ENCODE measurements at places on chromosomes 3 and 15.

- no peak for DNase-seq
These were observed 2.3 kb downstream of the PPCDC start for GRCh38 chr15:75025548-75026260.

DNA sequence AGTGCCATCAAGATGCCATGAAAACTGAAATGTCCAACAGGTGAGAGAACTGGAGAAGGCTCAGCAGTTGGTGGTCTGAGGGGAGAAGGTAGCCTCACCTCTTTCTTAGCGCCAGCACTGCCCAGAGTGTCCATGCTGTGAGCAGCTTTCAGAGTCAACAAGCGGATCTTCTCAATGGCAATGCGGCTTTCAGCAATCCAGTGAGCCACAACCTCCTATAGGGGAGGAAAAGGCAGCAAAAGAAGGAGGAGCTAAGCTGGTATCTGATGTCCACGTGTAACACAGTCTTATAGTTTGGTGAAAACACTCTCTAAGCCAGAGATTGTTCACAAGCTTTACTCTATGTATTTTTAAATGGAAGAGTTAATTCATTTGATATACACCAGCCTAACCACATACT is 36.1 kb upstream of the ACKR4 start:
- DNase-seq, result no peak

GRCh38 chr3:43246976-43247375 is 39.4 kb upstream of the SNRK start:
- DNase-seq, result no peak

- no peak for DNase-seq
These were observed 502.7 kb downstream of the SOX2 start for GRCh38 chr3:182214416-182214815.

DNA sequence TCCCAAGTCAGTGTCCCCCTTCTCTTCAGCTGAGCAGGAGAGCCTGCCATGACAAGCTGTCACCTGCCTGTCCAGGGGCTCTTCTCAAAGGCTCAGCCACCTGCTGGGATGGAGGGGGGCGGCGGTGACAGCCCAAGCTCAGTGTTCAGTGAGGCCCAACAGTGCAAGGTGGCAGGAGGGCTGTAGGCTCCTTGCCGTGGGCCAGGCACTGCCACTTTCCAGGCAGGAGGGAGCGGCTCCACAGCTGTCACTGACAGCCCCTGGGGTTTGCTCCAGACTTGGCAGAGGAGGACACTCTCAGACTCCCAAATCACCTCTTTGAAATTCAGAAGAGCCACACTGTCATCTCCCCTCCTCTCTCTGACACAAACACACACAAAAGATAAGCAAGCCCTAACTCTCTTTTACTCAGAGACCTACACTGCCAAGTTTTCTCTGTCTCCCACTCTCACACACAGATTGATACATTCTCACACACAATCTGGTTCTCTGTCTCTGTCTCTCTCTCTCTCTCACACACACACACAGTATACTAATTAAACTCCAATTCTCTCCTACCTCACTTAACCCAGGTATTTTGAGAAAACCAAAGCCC is 443.3 kb downstream of the EPHB1 start:
- DNase-seq, result no peak

- DNase-seq, result no peak
These were observed 37.5 kb upstream of the MFGE8 start for GRCh38 chr15:88950600-88951160.

GRCh38 chr15:73686781-73687256 is 2.6 kb downstream of the CD276 start:
- no peak for DNase-seq

- DNase-seq, result no peak
These were observed 611.5 kb downstream of the AGBL1 start for GRCh38 chr15:86691091-86691663.

DNA sequence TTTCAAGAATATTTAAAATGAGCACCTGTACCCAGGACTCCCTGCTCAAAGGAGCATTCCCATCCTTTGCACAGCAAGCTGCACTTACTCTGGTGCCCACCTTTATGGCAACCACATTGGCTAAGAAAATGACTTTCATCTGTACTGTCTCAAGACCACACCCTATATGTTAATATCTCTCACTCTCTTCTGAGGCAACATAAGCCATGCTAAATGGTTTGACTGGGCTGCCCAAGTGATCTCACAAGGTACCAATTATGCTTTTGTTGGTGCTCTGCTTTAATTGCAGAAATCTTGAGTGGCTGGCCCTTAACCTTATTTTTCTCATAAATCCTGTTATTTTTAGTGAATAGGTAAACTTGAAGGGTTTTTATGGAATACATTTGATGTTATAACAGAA is 17.7 kb downstream of the RYK start:
- no peak for DNase-seq

GRCh38 chr3:46859001-46859710 is 4.1 kb downstream of the MYL3 start:
- DNase-seq, result no peak

DNA sequence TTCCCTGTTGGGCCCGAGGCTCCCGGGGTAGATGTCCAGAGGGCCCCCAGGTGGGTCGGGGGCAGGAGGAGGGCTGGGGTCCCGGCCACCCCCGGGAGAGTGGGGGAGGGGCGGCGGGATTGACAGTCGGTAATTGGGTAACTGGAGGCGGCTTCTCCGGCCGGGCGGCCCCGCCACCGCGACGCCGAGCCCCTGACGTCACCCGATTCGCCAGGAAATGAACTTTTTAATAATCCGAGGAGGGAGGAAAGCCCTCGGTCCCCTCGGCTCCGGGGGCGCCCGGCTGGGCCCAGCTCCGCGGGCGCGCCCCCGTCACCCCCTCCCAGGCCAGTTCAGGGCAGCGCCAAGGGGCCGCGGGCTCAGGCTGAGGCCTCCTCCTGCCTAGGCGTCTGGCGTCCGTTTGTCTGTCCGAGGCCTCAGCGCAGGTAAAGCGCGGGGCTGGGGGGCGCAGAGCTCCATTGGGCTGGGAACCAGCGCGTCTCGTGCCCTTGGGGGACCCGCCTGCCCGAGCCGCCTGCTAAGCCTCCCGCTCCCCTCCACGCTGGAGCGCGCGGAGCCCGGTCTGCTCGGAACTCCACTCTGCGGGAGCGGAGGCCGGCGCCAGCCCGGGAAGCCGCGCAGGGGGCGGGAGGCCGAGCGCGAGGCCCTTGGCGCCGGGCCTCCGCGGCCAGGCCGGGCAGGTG is 3.9 kb downstream of the GATA2 start:
- no peak for DNase-seq

DNA sequence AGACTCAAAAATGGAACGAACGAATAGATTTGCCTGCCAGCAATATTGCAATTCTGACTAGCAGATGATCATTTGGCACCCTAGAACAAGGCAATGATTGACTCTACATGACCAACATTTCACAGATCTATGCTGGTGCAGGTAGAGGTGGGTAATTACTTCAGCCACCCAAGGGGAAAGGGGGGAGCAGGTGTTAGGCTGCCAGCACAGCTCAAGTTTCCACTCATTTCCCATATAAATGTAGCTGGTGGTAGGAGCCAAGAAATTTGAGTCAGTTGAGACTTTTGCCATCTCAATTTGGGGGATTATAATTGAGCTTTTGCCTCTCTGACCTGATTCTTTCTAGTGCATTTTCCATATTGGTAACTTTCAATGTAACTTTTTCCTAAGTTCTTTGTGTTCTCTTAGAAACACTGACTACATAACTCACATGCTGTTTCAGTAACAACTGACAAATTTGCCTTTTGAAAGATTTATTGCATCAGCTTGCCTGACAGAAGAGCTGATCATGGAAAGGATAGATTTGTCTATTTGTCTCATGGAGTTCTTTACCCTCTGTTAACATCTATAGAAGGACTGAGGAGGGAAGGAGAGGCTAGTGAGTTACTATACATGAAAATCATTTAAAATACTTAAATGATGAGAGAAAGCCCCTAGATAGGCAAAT is 902.5 kb downstream of the ZPLD1 start:
- DNase-seq, result no peak

DNA sequence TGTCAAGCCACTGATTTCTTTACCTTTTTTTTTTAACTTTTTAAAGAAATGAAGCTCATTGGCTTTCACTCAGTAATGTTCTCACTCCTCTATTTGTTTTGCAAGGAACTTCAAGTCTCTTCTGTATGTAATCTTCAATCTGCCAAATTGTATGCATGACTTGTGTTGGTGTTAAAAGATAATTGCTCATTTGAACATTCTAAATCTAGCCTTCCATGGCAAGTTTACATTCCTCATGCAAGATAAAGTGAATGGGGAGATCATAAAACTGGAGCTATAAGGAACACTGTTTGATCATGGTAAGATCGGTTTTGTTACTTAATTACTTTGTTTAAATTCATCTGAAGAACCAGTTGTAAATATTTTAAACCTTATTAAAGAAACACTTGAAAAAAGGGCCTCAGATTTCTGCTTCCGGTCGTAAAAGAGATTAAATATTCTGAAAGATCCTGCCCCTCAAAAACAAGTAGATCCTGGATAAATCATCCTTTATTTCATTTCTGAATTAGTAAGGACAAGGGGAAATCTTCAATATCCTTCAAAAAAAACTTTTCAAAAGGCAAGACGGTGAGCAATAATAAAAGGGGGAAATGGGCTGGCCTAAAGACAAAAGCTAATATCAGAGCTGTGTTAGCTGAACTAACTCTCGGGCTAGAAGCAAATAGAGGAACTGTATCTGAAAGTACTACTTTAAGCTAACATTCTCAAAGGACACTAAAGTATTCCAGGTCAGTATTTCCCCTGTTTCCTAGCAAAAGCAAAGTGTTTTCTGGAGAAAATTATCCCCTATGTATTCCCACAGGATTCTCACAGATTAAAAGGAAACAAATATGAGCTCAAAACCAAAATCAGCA is 107.0 kb upstream of the ATP11B start:
- no peak for DNase-seq

DNA sequence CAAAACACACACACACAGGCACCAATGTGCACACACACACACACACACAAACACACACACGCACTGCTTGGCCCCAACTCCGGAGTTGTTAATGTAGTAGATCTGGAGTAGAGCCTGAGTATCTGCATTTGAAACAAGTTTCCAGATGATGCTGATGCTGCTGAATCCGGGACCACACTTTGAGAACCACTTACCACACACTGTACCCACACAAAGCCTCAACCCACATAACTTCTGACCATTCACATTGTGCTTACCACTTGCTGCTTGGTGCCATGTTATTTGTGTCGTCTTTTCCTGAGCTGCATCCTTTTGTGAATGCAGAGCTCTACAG is 36.9 kb downstream of the SETMAR start:
- no peak for DNase-seq

DNA sequence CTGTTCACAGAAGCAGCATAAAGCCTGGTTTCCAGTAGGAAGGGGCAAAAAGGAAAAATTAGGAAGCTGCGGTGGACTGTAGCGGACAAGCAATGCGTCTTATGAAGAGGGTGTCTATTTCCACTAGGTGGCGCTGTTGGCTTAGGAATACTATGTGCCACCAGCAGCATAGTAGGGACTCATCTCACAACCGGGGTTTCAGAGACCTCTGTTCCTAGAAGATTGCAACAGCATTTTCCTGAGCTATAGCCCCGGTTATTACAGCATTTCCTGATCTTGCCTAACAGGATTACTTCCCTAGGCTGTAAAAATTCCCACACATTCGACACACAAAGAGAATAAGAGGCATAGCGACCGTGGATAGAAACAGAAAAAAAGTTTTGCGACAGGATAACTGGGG is 683.0 kb downstream of the TBL1XR1 start:
- no peak for DNase-seq

DNA sequence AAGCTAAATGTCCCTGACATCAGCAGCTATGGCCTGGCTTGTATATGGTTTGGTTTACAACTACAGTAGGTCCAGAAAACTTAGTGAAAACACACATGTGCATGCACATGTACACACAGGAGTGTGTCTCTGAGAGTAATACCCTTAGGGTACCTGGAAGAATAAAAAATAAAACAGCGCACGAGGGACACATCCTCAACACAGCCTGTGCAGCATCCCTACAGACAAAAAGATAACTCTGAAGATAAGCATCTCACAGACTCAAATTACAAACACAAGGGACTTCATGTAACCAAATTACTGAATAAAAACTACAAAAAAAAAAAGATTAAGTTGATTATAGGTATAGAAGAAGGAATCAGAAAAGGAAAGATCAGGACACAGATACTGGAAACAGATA is 108.8 kb downstream of the CTNNB1 start:
- DNase-seq, result no peak

DNA sequence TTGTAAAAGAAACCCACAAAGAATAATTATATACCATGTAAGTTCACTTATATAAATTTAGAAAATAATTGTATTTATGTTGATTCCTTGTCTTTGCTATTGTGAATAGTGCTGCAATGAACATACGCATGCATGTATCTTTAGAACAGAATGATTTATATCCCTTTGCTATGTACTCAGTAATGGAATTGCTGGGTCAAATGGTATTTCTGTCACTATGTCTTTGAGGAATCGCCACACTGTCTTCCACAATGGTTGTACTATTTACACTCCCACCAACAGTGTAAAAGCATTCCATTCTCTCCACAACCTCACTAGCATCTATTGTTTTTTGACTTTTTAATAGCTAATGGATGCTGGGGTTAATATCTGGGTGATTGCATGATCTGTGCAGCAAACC is 149.4 kb upstream of the CNTN3 start:
- DNase-seq, result no peak

- no peak for DNase-seq
These were observed 102.2 kb downstream of the DLG1 start for GRCh38 chr3:197196192-197196591.

DNA sequence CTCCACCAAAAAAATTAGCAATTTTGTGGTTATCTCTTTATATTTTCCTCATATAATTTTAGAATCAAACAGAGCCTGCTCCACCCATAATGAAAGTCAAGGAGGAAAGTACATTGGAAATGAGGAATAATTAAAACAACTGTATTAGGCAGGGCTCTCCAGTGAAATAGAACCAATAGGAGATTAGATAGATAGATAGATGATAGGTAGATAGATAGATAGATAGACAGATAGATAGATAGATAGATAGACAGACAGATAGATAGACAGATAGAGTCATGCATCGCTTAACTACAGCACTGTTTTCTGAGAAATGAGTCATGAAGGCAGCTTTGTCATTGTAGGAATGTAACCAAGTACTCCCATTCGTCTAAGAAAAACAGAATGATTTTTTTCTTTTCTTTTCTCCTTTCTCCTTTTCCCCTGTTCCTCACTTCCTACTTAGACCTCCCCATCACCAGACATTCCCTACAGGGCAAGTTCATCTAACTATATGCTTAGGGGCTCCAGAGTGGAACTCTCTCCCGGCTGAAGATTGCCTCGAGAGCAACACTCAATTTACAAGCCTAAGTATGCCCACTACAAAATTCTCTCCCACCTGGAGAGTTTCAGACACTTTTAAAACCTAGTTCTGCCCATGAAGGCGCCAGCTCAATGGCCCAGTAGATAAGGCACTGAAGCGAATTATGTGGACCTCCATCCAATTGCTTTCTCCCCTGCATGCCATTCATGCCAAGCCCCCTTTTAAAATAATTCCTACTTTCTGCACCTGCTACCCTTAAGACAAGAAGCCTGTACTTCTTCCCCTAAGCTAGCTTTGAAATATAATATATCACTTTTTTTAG is 53.3 kb upstream of the LIPC start:
- no peak for DNase-seq

DNA sequence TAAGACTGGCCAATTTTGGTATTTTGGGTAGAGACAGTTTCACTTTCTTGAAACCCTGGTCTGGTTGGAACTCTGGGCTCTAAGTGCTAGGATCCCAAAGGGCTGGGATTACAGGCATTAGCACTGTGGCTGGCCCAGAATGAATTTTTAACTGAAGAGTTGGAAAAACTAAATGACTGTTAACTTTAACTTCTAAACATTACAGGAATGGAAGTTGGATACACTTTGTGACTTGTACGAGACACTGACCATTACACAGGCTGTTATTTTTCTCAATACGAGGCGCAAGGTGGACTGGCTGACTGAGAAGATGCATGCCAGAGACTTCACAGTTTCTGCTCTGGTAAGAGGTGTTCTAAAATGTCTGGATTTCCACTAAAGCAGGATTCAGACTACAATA is 3.5 kb downstream of the EIF4A2 start:
- DNase-seq, result no peak
